ENCODE measurements at places on chromosomes 3 and 15. TPM values are rescaled to one million over a fixed set of nuclear protein-coding genes. Genes with fewer than 3 reads are reported as not detected.

DNA sequence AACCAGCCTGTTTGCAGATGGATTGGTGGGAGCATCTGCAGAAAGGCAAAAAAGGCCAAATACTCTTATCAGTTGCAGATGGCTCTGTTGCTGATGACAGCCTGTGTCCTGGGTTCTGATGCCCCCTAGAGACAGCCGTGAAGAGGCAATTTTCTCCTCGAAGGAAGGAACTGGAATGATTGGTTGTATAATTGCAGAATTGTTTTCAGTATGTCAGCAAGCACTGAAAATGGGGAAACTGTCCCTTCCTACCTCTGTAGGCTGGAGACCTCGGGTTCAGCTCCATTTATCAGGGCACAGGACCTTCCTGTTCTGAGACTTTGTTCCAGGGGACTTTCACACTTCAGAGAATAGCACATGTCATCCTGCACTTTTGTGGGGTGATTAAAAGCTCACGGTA is 103.0 kb downstream of the PGPEP1L start:
- no peak for DNase-seq

DNA sequence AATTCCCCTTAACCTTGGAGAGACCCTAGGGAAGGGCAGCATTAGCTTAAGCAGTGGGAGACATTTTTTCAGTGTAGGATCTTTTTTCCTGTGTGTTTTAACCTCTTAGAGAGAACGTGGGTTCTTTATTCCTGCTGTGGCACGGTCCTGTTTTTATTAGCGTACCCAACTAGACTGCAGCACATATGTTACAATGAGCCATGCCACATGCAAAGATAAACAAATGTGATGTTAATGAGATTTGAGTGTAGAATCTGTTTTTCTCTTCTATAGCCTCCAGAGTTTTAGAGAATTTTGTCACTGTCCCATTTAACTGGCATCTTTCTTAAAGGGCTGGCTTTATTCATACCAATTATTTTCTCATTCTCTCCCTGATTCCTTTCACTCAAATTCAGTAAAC is 347.5 kb downstream of the CNTN4 start:
- DNase-seq = no peak

- no peak for DNase-seq
Observed at GRCh38 chr3:45084820-45085816, 59.0 kb downstream of the CLEC3B start.

DNA sequence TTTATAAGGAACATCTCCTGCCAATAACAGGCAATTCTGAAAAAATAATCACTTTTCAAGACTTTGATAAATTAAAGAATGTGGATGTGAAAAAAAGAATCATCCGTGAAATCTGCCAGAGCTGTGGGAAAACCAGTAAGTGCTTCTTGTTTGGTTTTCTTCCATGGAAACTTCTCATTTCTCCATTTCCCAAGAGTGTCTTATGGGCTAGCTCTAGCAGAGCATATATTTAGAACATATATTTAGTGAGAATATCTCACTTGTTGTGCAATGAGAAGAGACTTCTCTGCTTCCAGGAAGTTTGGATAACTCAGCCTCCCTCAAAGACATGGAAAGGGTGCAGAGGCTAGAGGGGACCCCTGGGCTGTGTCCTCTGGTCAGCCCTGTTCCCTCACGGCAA is 49.9 kb downstream of the COL6A5 start:
- DNase-seq = no peak

GRCh38 chr3:147312786-147313280 is 93.5 kb downstream of the ZIC4 start:
- DNase-seq = no peak

DNA sequence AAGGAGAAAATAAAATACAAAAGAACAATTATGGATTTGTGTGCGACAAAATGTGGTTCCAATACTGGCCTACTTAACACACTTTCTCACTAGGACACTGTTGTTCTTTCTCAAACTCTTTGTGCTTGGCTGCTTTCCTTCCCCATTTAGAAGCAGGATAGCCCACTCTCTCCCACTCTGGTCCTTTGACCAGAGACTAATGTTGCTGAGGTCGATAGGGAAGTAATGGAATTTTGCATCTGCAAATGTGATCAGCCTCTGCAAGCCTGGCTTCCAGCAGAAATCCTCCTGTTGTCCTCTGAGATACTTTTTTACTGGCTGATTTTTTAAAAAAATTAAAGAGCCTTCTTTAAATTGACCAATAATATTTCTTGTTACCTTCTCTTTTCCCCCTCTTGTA is 71.0 kb downstream of the PPM1L start:
- DNase-seq = no peak

GRCh38 chr3:48789665-48790064 is 58.0 kb downstream of the PRKAR2A start:
- no peak for DNase-seq

- no peak for DNase-seq
Observed at GRCh38 chr15:90564051-90564450, 34.3 kb downstream of the CRTC3 start.

DNA sequence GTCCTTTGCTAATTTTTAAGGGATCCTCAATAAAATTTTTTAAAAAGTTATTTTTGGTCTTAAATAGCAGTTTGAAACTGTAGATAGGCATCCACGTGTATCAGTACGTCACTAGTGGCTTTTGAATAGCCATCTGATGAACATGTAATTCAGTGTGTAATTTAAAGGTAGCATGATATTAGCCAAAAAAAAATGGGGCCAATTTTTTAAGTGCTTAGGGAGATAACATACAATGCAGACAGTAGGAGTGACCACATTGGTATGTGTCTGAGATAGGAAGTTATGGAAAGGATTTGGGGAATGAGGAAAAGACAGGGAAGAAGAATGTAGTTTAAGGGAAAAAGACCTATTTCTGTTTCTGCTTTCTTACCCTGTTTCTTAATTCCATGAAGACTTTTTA is 2.5 kb downstream of the AP4E1 start:
- no peak for DNase-seq

CTXN2 gene
- total RNA-seq = 0.25 TPM

HYKK gene
- 5.6 TPM for total RNA-seq

CCK gene
- not detected for total RNA-seq

KNG1 gene
- not detected for total RNA-seq

VPS8 gene
- total RNA-seq = 67.5 TPM
